ENCODE measurements at places on chromosomes 12 and 14.
A peak's percentile ranks its signal among the peaks of the same experiment; 100 is the strongest.

DNA sequence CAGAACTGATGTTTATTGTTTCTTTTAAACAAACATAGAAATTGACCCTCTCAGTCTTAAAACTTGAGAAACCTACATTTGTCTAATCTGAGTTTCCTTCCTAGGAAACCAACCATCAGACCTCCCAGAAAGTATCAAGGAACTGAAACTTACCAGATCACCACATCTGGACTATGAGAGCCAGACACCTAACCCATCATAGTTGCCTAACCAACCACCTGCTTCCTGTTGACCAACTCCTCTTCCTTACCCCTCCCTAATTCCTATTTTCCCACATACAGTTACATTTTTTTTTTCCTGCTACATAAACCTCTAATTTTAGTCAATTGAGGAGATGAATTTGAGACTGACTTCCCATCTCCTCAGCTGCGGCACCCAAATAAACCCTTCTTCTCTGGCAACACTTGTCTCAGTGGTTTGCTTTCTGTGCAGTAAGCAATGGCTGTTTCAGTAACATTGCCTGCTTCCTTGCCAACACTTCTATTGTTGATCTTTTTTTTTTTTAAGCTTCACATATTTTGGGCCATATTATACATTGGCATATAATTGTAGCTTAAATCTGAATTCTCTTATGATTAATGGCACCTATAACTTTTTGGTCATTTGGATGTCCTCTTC lies 34.3 kb downstream of the KLRD1 start:
- DNase-seq, result no peak

GRCh38 chr14:71725922-71726579 lies 206.2 kb upstream of the RGS6 start:
- peak; percentile 17 for DNase-seq

GRCh38 chr12:127381681-127382080 lies 885.3 kb upstream of the TMEM132C start:
- no peak for DNase-seq

DNA sequence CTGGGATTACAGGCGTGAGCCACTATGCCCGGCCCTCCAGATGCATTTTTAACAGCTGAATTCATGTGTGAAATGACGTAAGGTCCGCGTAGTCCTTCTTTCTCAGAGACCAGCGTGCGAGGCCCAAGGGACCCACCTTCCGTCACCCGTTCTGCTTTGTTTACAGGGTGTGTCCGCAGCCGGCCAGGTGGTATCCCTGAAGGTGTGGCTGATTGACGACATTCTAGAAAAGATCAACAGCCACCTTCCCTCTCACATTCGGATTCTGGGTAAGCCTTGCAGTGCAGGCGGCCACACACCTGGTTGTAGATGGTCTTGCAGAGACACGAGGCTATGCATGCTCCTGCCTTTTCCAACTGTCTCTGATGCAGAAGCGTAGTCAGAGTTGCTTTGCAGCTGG lies 9.9 kb downstream of the PUS1 start:
- DNase-seq, result no peak

DNA sequence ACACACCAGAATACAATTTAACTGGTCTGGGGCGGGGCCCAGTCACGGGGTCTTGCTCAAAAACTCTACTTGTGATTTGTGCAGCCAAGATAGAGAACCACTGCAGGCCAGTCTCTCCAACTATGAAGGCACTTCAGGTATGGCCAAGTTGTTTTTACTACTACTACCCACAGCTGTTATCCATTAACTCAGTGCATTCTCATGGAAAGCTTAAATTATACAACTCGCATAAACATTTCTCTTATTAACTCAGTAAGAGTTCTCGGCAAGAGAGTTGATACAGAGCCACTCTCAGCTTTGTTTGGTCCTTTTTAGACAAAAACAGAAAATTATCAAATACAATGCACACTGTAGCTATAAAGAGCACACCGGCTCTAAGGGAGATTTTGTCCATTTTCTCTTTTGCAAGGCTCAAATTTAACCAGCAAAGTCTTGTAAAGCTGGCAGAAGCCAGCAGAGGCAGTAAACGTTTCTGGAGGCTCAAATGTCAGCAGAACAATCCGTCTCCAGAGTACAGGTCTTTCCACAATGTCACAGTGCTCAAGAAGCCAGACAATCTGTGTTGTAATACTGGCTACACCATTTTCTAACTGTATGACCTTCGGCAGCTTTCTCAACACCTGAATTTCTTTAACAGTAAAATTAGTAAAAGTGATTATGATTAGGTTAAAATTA lies 85.9 kb downstream of the PTGER2 start:
- DNase-seq, result no peak

GRCh38 chr14:105047283-105048016 lies 17.8 kb downstream of the GPR132 start:
- no peak for DNase-seq

GRCh38 chr12:18457362-18457761 lies 196.0 kb downstream of the PIK3C2G start:
- no peak for DNase-seq

- DNase-seq, result peak; percentile 59
These were observed 17.0 kb downstream of the OR8S1 start for GRCh38 chr12:48542300-48542928.

DNA sequence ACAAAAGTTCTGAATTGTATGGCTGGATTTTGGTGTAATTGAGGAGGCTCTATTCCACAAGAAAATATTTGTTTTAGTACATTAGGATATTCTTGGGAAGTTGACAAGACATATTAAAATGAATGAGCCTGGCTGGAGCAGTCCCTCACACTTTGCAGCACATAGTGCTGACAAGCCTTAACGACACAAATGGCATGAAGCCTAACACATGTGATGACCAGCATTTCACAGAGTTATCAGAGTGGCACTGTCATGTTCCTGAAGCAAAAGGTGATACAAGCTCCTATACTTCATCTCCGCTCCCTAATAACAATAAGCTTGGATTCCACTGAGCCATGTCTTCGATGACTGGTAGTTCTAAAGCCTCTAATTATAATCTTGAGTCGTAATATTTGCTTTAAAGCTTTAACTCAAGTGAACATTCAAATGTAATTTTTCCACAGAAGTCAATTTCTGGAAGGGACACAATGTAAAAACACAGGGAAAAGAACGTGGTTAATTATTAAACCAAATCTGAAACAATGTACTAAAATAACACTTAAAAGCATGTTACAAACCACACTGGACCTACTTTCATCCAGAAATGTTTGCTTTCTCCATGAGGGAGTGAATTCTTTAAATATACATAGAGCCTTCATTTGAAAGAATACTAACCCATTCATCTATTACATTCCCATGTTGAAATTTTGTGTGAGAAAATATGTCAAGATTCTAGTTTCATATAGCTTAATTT lies 49.6 kb downstream of the GRIP1 start:
- DNase-seq, result no peak

GRCh38 chr14:78412475-78412874 lies 242.3 kb downstream of the NRXN3 start:
- DNase-seq, result no peak

DNA sequence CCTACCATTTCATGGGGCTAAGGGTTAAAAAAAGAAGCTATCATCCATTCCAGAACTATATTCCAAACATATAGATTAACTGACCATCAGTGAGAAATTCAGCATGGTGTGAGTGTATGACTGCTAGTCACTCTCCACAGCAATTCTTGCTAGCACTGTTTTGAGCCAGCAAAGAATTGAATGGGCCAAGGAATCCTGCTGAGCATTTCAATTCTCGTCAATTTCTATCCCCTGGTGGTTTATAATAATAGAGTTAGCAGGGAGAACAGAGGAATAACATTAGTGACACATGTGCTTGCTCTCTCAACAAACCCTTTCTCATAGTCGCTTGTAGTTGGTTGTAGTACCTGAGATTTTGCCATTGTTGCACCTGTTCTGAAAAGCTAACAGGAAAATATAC lies 7.2 kb downstream of the MBIP start:
- no peak for DNase-seq

DNA sequence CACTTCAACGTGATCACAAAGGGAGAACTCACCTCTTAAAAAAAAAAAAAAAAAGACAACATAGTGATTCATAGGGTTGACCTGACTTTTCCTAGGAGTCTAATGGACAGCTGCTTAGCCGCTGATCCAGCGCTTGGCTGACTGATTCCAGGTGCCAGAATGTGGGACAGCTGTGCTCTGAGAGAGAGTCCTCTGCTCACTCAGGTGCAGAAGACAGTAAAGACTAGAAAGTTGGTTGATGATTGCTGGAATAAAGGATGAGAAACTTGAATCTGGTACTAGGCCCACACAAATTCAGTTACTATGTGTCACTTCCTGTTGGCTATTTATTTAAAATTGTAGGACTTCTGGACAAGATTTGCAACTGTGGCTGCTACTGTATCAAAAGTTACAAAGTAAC lies 229.4 kb downstream of the CHST11 start:
- DNase-seq, result peak; percentile 41

DNA sequence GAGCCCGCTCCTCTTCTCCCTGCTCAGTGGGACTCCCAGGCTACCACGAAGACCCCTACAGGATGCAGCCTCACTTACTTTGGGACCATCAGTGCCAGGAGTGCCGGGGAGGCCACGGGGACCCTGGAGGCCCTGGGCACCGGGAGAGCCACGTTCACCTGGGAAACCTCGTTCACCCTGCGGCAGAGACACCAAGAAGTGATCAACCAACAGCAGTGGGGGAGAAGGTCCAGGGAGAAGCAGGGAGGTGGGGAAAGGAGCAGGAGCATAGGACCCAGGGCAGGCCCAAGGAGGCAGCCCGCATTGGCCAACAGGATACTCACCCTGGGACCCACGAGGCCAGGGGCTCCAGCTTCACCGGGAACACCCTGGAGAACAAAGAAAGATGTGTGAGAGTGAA lies 19.4 kb downstream of the TMEM106C start:
- DNase-seq, result no peak

- DNase-seq, result no peak
These were observed 165.9 kb downstream of the CACNA1C start for GRCh38 chr12:2218706-2219105.

DNA sequence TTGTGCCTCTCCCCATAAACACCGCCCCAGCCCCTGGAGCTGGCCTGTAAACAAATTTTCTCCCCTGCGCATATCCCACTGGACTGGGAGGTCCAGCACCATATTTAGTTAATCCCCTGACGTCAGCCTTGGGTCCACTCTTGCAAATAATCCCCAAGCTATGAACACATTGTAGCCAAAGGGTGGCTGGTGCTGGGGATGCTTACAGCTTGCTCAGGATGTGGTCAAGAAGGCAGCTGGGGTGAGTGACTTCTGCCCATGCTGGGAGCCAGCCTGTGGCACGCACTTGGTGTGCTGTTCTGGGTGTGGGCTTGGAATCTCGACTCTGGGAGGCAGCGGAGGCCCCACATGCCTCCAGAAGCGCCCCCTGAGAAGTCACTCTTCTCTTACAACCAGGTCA lies 32.1 kb downstream of the CMKLR1 start:
- DNase-seq, result no peak

Data from A549 (cell line).